ENCODE measurements at places on chromosomes 16 and 17.

DNA sequence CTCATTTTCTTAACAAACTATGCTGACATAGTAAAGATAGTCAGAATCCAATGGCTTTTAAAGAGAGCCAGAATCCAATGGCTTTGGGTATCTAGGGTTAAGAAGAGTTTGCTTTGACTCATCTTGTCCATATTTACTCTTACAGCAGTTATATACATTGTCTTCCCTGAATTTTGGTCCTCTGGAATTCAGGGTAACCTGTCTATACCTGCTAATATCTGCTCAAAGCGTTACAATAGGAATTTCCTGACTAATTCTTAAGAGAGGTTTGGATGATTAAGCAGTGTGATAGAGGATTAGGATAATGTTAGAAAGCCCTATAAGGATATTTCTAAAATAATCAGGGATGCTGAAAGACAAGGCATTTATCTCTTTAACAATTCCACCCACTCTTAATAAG, 2.0 kb upstream of the CDH8 start:
- DNase-seq: no peak

- DNase-seq: no peak
Measured at GRCh38 chr17:78526231-78527025, 50.8 kb downstream of the DNAH17 start.

GRCh38 chr16:87648236-87648635, 45.9 kb downstream of the JPH3 start:
- no peak for DNase-seq

GRCh38 chr16:81885976-81886586, 107.0 kb downstream of the PLCG2 start:
- DNase-seq: peak; percentile 32

GRCh38 chr17:39194985-39195524, 2.4 kb downstream of the CACNB1 start:
- no peak for DNase-seq

DNA sequence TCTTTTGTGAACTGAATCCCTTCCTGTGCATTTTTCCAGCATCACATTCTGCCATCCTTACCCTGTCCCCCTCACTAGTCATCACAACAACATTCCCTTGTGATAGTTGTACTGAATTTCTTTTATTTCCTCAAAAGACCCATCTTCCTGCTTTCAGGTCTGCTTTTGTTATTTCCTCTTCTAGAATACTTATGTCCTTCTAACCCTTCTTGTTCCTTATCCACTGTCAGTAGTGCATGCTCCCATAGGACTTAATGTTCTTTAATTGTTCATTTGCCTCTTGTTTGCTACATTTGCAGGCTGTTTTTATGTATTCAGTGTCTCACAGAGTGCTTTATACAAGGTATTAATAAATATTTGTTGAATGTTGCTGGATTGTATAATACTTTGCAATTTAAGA, 73.0 kb downstream of the BCAS3 start:
- DNase-seq: no peak

GRCh38 chr17:41521574-41522261, 3.0 kb upstream of the KRT15 start:
- no peak for DNase-seq

GRCh38 chr16:84411768-84412167, 43.4 kb downstream of the ATP2C2 start:
- DNase-seq: no peak

DNA sequence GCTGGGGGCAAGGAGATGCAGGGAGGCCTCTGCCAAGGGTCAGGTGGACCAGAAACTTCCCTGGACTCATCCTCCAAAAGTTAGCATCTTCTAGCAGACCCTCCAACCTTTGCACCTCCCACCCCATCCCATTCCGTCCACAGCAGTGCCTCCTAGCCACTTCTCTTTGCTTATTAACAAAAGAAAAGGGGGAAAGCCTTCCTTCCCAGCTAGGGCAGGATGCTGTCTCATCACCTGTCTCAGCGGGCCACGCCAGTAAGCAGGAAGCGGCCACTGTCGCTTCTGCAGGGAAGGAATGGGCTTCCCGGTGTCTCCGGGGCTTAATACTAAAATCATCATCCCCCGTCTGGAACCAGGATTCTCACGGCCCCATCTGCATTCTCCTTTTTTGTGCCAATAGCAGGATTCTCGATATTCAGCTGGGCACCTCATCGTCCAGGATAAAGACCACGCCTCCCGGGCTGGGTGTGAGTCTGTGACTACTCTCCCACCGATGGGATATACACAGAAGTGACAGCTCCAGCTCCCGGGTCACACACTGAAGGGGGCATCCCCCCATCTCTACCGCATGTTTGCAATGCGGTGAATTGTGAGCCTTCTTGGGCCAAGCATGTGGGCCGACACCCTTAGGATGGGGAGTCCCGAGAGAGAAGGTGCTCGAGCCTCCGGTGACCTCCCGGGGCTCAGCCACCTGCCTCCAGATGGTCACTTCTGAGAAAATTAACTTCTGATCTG, 15.5 kb upstream of the RBFOX3 start:
- DNase-seq: no peak

DNA sequence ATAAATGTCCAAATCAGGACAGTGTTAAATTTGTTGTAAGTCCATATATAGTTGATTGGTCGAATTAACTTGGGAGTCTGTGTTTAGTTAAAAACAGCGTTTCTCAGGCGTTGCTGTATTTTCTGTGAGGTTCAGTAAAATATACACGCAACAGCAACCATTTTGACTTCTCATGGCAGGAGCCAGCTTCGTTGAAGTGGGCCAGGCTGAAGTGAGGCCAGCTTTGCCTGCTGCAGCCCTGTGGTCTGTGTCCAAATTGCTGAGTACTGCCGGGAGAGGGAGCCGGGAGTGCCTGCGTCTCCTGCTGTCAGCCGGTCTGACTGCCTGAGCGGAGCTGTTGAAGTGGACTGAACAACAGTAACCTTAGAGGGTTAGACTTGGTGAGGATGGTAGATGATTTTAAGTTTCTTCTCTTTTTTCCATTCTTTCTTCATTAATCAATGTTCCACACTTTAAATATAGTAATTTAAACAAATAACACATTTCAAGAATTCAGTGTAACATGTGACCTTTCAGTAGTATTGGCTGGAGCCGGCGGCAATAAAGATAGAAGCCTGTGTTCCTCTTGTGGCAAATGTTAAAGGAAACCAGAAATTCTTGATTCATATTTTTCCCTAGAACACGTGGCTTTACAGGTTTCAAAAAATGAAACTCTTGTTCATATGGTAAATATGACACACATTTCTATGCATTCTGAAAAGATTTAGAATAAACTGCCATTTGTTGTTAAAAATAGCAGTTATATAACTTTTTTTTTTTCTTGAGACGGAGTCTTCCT, 37.0 kb upstream of the ZNF750 start:
- no peak for DNase-seq

- DNase-seq: no peak
Measured at GRCh38 chr17:62763891-62764600, 44.1 kb downstream of the MARCHF10 start.

GRCh38 chr17:12349297-12349696, 316.4 kb upstream of the MYOCD start:
- DNase-seq: no peak

DNA sequence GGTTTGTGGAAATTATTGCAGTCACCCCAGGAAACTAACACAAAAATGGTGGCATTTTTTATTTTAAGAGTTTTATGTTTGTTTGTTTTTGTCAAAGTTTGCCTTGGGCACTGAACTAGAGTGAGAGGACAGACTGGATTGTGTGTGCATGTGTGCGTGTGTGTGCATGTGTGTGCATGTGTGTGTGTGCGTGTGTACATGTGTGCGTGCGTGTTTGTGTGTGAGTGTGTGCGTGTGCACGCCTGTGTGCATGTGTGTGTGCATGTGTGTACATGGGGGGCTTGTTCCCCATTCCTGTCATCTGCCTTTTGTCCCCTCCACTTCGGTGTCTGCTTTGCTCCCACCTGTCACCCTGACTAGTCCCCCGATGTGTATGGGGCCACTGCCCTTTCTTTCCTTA, 32.5 kb downstream of the MGAT5B start:
- no peak for DNase-seq

DNA sequence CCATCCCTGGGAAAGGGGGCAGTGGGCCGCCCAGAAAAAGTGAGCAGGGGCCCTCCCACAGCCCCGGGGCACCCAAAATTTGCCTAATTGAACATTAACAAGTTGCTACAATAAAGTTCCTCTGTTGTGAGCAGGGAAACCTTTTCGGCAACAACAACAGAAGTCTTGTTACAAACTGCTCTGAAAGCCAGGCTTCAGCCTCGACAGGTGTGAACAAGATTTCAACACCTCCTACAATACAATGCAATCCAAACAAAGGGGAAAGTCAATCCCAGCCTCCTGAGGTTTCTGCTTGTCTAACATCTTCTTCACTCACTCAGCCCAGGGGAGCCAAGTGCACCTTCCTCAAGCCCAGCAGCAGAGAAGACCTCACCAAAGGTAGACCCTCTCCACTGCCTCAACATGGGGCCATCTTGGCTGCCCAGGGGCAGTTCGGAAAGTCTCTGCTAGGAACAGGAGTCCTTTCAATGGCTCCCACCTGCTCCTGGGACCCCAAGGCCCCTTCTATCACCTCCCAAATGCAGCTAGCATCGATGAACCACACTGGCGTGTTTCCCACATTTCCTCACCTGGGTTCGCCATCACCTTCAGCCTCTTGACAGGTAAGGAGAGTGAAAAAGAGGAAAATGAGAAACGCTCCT, 19.1 kb downstream of the ZFHX3 start:
- no peak for DNase-seq

DNA sequence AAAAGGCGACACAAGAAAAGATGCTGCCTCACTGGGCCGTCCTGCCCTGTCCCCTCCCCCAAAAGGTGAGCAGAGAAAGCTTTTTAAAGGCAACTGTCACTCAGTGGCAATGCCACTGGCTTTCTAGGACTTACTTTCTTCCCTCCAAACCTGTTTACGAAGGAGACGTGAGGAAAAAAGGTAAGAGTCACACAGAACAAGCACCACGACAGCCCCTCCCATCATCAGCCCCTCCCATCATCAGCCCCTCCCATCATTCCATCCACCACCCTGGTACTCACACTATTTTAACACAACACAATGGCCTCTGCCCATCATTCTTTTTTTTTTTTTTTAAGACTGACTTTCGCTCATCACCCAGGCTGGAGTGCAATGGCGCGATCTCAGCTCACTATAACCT, 77.1 kb downstream of the NXN start:
- no peak for DNase-seq

GRCh38 chr16:84061236-84061819, 18.7 kb upstream of the SLC38A8 start:
- no peak for DNase-seq

GRCh38 chr16:10581507-10581906, 1.1 kb upstream of the EMP2 start:
- DNase-seq: no peak

- no peak for DNase-seq
Measured at GRCh38 chr17:73058022-73058421, 34.5 kb downstream of the SLC39A11 start.

DNA sequence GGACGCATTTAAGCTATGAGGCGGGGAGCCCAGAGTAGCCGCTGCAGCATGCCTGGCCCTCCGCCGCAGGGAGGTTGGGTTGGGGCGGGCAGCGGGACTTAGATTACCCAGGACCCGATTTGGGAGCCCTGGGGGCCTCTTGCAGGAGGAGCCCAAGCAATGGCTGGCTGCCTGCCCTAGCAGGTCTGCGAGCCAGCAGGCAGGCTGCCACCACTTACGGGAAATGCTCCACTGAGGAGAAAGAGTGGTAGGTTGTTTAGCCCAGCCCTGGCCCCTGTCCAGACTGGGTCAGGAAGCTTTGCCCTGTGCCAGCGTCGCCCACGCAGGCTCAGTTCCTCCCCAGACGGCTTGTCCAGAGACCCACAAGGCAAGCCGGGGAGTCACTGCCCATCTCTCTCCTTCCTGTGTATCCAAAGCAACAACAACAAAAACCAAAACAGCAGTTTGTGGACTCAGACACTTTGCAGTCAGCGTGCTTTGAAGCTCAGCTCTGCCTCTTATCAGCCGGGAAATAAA, 10.3 kb upstream of the TVP23A start:
- no peak for DNase-seq

DNA sequence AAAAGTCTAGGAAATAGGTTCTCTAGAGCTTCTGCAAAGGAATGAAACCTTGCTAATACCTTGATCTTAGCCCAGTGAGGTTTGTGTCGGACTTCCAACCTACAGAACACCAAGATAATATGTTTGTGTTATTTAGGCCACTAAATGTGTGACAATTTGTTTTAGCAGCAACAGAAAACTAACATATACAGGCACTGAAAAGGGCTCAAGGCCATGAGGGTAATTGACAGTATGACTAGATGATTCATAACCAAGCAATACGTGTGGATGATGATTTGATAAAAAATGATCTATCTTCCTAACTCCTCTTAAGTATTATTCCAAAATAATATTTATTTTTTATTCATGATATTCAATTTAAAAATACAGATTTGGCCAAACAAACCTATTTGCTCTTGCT, 27.7 kb upstream of the MED13 start:
- DNase-seq: no peak

GRCh38 chr17:77690271-77691161, 268.0 kb upstream of the TNRC6C start:
- peak; percentile 17 for DNase-seq

- no peak for DNase-seq
Measured at GRCh38 chr16:25553711-25554436, 137.9 kb upstream of the HS3ST4 start.

GRCh38 chr16:50451951-50452508, 83.2 kb upstream of the BRD7 start:
- DNase-seq: no peak

DNA sequence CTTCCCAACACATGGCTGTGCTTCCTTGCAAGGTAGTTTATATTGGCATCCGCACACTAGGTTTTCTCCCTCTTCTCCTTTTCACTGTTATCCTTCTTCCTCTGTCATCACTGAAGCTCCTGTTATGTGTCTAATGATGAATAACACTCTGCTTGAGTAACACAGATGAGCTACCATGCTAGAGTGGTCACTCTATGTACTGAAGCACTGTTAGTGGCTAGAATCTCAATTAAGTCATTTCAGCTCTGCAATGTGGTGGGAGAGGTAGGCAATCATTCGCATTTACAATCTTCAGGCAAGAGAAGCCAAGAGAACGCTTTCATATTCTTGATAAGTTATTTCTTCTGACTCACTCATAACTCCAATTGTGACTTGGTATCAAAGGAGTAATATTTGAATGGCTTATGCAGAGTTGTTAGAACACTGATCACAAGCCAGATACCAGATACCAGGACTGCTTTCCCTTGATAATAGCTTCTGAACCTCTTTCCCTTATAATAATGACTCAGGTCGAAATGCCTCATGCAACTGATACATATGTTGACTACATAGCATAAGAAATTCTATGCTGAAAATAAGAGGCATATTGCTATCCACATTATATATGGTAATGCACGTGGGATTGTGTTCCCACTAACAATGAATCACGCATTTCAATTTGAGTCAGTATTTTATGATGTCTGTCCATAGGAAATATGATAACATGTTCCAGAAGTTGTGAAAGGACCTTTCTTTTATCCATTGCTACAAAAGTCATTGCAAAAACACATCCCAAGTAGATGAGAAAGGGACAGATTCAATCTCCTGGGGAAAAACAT, 158.0 kb upstream of the HS3ST3A1 start:
- no peak for DNase-seq
